ENCODE measurements at places on chromosomes 6 and 20.

DNA sequence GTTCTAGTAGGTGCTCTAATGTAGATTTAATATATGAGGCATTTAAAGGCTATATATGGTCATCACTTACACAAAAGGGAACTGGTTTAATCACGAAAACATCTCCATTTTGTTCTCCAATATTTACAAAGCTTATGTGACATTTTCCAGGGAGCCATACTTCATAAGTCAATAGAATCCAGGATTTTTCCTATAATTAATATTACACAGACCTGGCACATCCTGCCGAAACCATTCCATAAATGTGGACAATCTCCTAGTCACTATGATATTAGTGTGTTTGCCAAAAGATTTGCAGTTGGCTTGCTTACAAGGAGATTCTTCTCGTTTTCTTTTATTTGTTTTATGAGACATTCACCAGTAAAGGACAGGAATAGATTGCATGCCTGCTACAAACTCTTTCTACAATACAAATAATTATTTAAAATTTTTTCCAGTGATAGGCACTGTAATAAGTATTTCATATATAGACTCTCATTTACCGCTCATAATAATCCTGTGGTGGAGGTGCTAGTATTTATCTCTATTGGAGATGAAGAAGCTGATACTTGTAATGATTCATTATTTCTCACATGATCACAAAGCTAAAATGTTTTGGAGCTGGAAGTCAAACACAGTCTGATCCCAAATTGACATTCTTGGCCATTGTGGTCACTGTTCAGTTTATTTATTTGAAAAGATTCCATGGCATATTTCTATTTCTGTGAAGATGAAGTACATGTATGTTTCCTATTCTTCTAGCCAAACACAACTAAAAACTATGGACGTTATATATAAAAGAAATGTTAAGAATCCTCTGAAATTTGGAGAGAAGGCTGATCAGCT is 597.0 kb downstream of the HTR1B start:
- DNase-seq, result no peak

GRCh38 chr6:151276112-151276740 is 36.5 kb downstream of the AKAP12 start:
- DNase-seq, result no peak

DNA sequence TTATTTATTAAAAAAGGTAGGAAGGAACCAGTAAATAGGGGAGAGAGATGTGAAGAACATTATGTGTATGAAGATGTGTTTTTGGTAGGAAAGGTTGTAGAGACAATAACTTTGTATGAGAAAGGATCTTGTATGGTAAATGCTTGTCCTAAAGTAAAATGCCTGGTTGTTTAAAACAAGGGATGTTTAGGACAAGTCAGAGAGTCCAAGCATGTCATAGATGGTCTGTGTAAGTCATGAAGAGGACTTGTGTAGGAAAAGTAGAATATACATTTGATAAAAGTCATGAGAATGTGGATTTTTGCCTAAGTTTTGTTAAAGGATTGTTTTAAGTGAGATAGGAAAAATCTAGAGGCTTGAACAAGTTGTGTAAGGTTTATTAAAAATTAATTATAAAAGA is 325.1 kb downstream of the CDH26 start:
- no peak for DNase-seq

- DNase-seq, result no peak
Observed at GRCh38 chr6:22726966-22727365, 157.6 kb downstream of the HDGFL1 start.

DNA sequence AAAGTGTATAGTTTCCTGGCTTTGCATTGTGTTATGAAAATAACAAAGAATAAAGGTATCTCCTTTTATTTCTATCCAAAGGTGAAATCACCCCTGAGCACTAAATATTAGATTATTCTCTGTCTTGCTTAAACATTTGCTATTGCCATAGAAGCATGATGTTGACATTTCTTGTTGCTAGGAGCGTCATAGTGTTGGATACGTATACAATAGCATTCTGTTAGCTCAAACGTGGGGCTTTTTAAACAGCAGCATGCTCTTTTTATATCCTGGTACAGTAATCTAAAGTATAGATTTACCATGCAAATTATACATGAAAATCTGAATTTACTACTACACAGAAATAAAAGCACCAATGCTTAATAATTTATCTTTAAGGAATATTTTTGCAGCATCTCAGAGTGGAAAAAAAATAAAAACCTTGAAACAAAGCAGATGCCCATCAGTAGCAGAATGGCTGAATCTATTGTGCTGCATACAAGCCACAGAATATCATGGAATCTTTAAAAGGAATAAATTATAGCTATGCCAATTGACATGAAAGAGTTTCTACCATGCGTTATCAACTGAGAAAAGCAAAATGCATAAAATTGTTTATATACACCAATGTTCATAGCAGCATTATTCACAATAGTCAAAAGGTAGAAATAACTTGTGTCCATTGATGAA is 9.6 kb upstream of the HSF2 start:
- DNase-seq, result no peak

GRCh38 chr20:10982692-10983091 is 308.9 kb upstream of the JAG1 start:
- no peak for DNase-seq

GRCh38 chr20:47351643-47352331 is 4.7 kb downstream of the ZMYND8 start:
- DNase-seq, result no peak

DNA sequence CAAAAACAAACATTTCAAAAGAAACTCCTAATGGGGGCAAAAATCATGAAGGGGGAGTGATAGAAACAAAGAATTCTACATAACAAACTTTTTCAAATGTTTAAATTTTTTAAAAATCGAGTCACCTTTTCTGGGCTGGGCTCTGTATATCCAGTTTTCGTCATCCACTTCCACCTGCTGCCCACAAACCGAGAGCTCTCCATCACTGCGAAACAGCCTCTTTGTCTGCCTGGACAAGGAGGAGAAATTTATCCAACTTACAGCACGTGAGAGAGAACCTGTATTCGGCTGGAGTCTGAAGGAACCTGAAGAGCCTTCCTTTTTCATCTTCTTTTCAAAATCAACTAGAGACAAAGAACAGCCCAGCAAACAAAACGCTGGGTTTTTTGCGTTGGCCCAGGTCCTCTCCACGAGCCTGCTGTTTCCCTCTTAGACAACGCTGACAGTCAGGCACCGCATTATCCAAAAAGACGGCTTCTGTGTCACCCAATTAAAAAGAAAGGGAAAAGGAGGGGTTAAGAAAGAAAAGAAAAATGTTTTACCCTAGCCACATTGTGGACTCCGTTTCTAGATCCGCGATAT is 72.4 kb upstream of the NHSL1 start:
- no peak for DNase-seq

DNA sequence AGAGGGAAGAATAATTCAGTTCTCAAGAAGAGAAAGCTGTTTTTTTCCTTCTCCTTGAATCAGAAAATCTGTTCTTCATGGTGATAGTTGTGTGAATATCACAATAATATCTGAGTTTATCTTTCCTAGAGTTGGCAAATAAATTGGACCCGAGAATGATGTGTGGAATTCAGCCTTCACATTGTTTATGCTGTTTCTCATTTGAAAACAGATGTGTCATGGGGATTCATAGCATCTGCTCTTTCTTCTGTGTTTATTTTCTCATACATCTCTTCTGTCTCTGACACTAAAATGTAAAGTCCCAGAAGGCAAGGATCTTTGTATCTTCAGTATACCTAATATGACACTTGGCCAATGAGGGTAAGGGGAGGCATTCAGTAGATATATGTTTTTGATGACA is 103.6 kb upstream of the SGK1 start:
- DNase-seq, result no peak

- no peak for DNase-seq
Observed at GRCh38 chr6:159309723-159310122, 140.5 kb downstream of the FNDC1 start.

DNA sequence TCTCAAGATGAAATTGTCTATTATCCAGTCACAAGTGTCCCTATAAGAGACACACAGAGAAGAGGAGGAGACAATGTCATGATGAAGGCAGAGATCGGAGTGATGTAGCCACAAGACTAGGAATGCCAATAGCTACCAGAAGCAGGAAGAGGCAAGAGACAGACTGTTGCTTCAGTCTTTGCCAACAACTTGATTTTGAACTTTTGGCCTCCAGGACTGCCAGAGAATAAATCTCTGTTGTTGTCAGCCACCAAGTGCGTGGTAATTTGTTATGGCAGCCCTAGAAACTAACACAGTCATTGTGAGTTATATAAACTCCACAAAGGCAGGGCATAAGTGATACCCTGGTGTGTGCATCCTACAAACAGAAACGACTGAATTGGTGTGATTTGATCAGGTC is 517.0 kb downstream of the BTBD3 start:
- DNase-seq, result no peak

DNA sequence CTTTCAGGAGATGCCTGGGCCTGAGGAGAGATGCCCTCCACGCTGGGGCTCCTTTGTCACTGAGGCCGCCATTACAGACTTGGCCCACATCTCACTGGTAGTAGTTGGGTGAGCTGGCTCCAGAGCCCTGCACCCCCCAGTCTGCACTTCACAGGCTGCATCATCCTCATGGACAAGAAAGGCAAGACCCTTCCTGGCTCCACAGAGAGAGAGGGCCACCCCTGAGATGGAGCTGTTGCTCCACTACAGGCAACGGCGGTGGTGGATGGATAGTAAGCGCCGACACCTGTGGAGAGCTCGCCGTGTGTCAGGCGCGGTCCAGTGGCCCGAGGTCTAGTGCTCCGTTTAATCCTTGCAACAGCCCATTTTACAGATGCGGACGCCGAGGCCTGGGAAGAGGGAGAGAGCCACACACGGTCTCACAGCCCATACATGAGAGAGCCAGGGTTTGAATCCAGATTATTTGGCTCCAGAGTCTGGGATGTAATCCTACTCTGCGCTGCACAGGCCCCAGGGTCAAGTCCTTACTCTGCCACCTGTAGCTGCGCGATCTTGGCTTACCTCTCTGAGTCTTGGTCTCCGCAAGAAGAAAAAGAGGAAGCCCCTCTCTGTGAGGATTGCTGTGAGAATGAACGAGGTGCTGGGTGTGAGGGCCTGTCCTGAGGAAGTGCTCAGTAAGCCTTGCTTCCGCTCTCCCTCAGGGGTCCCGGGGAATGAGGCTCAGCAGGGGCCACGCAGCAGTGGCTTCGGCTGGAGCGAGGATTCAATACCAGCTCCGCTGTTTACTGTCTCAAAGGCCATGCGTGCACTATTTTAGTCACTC is 34.5 kb downstream of the SPDEF start:
- DNase-seq, result no peak

DNA sequence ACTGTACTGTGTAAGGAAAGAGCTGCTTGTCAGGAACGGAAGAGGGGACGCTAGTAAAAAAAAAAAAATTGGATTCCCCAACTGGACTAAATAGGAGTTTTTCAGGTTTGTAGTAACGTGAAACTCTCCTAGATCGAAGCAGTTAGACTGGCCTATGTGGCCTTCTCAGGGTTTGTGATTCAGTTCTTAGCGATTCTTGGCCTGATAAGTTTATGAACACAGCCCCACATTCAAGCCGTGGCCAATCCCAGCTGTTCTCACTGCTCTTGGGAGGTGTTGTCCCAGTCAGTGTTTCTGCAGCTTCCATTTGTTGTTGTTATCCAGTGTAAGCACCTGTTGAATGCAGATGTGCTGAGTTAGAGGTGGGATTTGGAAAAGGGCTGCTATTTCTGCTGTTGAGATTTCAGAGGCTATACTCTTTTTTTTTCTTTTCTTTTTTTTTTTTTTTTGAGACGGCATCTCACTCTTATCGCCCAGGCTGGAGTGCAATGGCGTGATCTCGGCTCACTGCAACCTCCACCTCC is 29.7 kb downstream of the TAF8 start:
- no peak for DNase-seq

DNA sequence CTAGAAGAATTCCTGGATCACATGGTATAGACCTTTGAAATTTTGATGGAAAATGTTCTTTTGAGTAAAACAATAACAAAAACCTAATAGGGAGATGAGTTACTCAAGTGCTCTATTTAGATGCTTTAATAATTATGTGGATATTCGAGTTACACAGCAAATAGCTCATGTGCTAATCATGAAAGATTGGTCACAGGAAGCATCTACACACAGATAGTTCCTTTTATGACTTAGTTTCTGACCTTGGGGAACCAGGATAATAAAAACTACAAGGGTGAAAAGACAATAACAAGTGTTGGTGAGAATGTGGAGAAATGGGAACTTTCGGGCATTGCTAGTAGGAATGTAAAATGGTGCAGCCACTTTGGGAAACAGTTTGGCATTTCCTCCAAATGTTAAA is 19.7 kb downstream of the UBE2V1 start:
- DNase-seq, result no peak

DNA sequence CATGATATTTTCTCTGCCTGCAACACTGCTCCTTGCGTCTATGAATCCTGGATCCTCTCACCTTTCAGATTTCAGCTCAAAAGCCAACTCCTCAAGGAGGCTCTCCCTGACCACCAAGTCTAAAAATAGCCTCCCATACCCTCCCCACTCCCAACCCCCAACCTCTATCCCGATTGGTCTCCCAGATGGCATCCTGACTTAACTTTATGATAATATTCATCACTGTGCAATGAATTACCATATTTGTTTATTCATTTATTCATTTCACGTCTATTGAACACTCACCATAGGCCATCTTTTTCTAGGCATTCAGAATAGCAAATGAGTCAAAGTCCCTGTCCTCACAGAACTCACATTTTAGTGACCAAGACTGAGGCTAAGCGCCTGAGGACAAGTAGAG is 42.6 kb upstream of the NFATC2 start:
- no peak for DNase-seq

- no peak for DNase-seq
Observed at GRCh38 chr20:11411765-11412164, 505.9 kb upstream of the BTBD3 start.

- DNase-seq, result no peak
Observed at GRCh38 chr20:45852326-45852725, 4.9 kb downstream of the ACOT8 start.

DNA sequence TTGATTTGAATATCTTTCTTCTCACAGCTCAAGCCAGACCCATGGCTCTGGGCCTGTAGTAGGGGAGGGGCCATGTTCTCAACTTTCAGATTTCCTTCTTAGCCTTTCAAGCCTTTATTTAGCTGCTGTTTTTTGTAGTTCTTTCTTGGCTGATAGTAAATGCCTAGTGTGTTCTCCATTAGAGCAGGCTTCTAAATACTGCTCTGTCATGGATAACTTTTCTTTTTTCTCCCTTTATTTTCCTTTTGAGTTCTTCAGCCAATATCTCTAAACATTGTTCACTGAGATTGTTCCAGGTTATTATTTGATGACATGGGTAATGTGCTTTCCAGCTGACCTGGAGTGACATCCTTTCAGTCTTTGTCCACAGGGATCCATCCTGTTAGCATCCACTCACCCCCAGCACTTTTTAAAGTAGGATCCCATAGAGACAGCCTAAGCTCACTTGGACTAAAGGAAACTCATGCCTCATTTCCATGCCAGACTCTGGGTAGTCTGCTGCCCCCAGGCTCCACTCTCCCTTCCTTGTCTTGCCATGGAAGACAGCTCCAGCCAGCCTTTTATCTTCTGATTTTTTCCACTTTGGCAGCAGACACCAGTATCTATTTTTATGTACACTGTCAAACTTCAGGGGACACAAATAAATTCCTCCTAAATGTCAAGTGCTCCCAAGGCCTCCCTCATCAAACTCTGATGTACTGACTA is 645.6 kb downstream of the RNF144B start:
- DNase-seq, result no peak
